Kasumi-1 (cell line): ENCODE measurements at places on chromosomes 7 and 10.
A peak's percentile ranks its signal among the peaks of the same experiment; 100 is the strongest.

DNA sequence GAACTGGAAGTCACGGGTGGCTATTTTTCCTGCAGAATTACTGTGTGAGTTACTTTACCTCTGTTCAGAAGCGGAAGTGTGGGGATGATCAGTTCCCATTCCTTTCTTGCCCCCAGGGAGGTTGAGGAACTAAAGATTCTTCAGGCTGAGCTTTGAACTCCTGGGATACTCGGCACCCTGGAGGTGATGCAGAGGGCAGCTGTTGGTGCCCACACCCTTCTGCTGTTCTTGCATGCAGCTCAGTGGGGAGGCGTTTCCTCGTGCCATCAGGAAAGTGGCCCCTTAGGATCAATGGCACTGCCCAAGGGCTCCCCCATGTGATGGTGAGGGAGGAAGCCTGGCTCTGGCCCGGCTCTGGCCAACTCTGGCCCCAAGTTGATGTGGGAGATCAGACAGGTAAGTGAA, 44.7 kb upstream of the MXI1 start:
- peak; percentile 49 for DNase-seq

DNA sequence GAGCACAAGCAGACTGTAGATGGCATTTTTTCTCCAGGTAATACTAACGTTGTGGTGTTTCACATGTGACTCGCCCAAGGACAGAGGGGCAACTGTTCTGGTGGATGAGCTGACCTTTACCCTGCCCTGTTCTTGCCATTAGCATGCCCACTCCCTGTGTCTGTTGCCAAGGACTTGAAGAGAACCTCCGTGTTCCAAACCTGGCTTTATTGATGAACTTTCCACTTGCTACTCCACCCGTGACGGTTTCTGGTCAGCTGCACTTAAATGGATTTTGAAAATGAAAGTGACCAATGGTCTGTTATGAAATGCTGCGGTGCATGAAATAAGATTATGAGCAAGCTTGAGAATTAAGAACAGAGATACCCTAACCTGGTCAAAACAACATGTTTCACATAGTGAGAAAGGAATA, 30.4 kb downstream of the LRRC4 start:
- DNase-seq: no peak

- DNase-seq: no peak
These were observed 110.4 kb downstream of the OSBPL3 start for GRCh38 chr7:24869572-24869971.

GRCh38 chr10:3292636-3293035, 120.1 kb upstream of the PITRM1 start:
- no peak for DNase-seq

DNA sequence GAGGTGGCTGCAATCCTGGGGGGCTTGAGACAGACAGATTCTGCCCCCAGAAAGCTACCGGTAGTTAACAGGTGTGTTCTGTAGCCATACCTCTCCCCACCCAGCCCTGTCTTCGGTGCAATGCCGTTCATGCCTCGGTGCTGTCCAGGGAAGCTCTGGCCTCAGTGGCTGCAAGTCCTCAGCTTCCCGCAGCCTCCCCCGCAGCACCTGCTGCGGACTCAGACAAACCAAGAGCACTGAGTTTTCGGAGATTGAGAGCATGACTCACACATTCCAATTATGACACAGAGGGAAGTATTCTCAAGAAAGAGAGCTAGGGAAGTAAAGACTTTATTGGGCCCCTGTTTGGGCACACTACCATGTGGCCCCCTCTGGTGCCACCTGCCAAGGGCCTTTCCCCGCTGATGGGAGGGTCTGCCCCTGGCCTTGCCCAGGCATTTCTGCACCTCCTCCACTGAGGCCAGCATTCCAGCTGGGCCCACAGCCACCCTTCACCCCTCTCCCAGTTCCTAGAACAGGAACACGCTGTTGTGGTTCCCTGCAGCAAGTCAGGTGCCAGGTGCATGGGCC, 30.2 kb upstream of the EZH2 start:
- no peak for DNase-seq

- DNase-seq: no peak
These were observed 100.7 kb upstream of the DKK1 start for GRCh38 chr10:52213321-52213752.

- no peak for DNase-seq
These were observed 186.8 kb downstream of the ITGB1 start for GRCh38 chr10:32771217-32771616.

DNA sequence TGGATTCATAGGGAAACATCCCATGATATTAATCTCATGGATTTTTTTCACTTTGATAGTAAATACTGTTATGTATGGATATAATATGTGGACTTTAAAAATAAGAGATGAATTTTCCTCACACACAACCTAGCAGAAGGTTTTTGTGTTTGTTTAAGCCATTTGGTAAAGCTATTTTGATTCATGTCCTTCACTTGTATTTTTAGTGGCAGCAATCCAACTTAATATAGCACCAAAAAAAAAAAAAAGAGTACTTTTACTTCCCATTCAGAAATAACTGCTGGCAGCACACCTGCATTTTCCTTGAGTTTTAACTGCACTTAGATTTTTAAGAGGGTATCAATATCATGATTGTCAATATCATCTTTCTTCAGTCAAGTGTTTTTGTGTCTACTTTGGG, 60.0 kb downstream of the MCMBP start:
- DNase-seq: no peak
